HTR-8/SVneo (cell line): ENCODE measurements at places on chromosomes 12 and 14.

GRCh38 chr14:103542605-103543088, 13.7 kb downstream of the TRMT61A start:
- no peak for DNase-seq

DNA sequence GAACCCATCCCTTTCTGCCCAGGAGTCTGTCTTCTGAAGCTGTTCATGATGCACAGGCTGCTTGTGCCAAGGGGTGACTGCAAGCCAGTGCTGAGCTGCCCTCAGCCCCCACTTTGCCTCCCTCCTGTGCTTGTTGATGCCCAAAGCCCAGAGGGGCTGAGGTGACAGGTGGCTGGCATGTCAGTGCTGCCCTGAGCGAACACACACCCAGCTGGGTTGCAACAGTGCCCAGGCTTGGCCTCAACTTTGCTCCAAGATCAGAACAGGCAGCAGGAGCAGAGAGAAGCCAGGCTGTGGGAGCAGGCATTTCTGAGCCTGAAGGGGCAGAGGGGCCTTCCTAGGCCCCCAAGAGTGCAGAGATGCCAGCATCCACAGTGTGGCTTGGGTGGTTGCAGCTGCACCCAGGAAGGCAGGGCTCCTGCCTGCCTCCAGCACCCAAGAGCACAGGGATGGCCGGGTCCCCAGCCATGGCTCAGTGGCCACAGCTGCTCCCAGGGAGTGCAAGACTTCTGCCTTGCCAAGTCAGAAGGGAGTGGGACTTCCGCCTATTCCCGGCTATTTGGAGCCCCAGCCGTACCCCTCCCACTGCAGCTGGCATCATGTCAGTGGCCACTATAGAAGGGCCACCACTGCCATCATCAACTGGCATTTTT, 83.1 kb downstream of the SLC16A7 start:
- no peak for DNase-seq

- DNase-seq: no peak
Observed at GRCh38 chr14:94368243-94368590, 20.2 kb downstream of the SERPINA1 start.

DNA sequence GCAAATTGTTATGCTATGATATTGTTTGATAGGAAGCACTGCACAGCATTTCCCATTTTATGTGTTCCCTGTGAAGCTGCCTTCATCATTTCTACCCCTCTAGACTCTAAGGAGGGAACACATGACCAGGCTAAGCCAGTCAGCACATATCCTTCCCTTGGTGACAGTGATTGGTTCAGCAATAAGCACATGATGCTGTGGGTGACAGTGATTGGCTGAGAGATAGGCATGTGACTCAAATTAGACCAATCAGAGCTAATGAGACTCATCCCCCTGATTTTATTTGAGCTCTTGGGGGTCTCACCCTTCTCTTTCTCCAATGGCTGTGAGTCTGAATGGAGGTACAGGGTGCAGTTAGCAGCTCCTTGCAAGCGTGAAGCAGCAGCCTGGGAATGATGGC, 195.2 kb downstream of the NUAK1 start:
- no peak for DNase-seq

GRCh38 chr14:44730860-44731259, 223.8 kb upstream of the FSCB start:
- no peak for DNase-seq

DNA sequence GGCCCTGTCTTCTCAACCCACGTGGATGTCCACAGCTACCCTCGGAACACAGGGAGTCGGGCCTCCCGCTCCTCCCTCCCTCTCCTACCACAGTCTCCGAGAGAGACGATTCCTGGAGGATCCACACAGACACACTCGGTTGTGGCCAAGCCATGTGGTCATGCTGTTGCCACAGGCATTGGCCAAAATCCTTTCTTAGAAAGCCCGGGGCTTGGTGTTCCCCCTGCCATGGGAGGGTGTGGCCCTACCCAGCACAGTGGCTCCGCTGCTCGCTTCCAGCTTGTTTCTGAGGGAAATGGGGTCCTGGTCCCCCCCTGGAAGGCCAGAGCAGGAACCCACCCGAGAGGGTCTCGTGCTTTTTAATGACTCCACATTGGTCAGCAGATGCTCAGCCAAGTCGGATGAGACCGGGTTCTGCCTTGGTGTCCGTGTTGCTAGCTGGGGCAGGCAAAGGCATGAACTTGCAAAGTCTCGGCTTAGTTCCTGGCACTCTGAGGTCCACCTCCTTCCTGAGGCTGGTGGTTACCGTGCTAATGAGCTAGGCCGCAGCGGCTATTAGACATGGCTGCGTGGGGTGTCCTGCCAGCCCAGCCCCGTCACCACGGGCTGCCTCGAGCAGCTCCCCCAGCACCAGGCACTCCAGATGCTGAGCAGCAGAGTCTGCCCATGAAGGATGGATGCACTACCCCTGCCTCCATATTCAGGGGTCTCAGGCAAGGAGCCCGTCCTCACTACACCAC, 46.8 kb upstream of the MEG3 start:
- DNase-seq: no peak
